ENCODE measurements at places on chromosomes 7 and 10. TPM values are rescaled to one million over a fixed set of nuclear protein-coding genes. Genes with fewer than 3 reads are reported as not detected.

GRCh38 chr7:41874201-41874785, 171.4 kb upstream of the INHBA start:
- no peak for DNase-seq

DNA sequence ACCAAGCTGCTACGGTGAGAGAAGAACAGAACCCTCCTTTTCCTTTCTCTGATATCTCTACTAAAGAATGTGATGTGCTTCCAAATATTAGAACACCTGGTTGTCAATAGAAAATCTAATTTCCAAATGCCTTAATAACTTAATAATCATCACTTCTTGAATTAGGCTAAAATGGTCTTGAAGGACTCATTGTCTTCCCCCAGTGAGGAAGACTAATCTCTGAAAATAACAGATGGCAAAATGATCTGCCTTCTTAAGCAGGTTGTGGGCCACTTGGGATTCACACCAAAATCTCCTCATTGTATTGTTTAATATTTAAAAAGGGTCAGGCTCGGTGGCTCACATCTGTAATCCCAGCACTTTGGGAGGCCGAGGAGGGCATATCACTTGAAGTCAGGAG, 805.9 kb upstream of the AUTS2 start:
- DNase-seq = no peak

DNA sequence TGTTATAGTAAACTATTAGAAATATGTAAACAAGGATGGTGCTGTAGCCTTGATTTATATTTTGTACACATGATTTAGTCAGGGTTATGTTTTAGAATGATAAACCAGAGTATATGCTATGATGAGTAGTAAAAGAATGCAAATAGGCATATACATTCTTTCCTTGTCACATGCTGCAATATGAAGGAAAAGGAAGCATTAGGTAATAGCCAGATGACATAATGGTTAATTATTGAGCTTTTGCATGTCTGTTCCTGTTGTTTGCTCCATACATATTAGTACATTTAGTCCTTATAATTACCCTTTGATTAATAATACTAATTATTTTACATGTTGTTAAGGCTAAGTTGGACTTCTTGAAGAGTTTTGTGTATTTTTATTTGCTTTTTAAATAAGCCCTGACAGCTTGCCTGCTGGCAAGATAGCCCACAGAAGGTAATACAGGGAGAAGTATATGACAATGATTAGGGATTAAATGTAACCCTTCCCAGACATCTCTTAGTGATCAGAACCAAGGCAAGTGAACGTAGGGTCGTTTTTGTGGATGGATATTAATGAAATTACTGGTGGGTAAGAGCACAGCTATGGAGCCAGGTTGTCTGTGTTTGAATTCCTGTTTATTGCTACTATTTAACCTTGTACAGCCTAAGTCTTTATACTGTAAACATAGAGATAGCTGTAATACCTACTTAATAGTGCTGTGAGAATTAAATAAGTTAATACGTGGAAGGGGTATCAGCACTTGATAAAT, 68.4 kb downstream of the PHTF2 start:
- no peak for DNase-seq

The KBTBD2 gene
- 56.4 TPM for total RNA-seq
